ENCODE measurements at places on chromosomes 5 and 9.

DNA sequence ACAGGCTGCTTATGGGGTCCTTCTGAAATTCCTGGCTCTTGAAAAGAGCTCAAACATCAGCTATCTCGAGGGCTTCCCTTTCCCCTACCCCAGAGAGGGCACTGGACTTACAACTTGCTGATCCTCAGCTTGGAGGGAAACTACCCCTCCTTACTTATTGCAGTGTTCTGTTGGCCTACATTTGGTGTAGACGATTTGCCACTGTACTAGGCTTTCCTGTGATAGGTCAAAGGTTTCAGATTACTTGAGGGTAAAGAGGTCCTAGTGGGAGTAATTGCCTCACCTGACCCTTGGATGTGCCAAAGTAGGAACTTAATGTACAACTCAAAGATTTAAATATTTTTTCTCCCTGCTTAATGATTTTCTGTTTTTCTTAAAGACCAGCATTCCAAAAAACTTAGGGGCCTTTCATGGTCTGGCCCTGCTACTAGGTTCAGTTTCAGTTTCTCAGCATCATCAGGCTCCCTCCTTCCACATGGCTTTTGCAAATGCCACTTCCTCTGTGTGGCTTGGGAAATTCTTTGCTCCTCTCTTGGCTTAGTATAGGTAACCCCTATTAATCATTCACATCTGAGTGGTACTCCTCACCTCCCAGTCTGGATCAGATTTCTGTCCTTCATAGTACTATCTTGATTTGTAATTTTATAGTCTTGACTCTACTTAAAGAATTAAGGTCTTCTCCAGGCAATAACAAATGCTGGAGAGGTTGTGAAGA lies 32.4 kb downstream of the CYSTM1 start:
- no peak for DNase-seq

GRCh38 chr5:118863345-118863744 lies 125.0 kb downstream of the DTWD2 start:
- DNase-seq, result no peak

DNA sequence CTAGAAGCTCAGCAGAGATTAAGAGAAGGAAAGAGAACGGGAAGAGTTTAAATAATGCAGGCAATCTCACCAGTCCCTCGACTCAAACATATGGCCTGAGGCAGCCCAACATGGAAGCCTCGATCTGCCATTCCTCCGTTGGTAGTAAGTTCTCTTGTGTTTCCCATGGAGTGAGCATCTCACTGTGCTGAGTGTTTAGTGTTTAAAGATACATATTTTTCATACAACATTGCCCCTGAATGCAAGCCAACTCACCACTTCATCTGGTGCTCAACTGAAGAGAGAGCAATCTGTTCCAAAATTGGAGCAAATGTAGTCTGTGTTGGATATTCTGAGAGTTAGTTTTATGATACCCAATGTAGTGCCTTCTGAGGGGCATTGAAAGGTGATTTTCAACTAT lies 171.5 kb upstream of the ATP10B start:
- no peak for DNase-seq

DNA sequence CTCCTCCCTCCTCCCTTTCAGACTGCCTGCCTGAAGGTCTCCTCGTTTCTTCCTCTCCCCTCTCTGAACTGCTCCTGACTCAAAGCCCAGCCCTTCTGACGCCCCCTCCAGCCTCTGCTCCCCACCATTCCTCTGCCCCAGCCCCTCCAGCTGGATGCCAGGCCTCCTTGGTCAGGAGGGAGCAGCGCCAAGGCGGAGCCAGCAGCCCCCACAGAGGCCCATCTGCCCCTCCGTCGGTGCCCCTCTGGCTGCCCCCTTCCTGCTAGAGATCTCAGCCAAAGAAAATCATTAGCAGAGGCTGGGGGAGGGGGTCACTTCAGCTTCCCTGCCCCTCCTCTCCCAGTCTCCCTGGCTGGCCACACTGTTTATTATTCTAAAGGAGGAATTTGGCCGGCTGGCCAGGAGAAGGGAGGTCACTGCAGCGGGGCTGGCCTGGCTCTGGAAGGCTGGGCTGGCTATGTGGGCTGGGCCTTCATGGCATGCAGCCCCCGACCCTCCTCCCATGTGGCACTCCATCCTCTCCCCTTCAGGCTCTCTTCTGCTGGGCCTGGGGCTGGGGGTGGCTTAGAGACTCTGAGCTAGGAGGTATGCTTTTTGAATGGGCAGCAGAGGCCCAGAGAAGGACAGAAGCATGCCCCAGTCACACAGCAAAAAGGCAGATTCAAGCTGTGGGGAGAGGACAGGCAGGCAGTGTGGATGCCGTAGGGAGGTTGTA lies 16.9 kb downstream of the PDGFRB start:
- DNase-seq, result peak; percentile 83

DNA sequence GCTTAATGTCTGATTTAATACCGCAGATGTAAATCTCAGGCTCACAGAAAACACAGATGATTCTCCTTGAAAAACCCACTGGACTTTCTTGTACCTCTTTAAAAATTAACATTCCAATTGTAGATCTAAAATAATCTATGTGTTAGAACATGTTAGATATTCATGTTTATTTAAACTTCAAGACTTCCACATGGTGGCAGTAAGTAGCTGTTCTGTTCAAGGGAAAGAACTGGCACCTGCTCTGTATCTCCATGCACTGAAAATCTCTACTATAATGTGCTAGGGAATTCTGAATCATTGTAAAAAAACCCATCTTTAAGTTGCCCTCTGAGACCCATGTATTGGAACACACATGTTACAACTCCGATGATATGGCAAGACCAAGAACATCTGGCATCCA lies 366.9 kb downstream of the DMRTA1 start:
- DNase-seq, result no peak

DNA sequence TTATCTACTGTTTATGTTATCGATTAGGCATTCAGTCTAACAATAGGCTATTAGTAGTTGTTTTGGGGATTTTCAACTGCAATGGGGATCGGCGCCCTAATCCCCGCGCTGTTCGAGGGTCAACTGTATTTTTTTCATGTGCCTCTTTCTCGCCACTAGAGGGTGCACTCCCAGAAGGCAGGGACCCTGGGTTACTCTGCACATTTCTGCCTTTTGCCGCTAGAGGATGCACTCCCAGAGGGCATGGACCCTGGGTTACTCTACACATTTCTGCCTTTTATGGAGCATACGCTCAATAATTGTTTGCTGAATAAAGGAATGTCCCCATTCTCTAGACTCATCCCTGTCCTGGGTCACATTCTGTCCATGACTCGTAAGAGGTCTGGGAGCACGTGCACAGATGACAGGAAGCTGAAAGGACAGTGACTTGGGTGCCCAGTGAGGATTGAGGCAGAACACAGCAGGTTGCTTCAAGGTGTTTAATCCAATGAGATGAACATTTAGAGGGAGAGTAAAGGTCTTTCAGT lies 27.9 kb upstream of the RECK start:
- DNase-seq, result peak; percentile 82

DNA sequence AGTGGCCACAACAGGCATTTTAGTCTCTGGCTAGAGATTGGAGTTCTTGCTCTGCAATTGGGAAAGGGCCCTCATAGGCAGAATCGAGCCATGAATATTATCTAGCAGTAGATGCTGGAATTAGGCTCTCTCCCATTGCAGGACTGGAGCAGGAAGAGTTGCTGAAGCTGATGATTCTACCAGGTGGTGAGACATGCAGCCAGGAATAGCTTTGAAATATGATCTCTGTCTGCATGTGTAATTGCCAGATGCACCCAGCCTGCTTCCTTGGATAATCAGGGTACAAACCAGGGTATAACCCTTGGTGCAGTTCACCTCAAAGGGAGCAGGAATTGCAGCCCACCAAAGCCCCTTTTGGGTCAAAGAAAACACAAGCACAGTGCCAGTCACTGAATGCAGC lies 211.4 kb upstream of the FTMT start:
- DNase-seq, result no peak

DNA sequence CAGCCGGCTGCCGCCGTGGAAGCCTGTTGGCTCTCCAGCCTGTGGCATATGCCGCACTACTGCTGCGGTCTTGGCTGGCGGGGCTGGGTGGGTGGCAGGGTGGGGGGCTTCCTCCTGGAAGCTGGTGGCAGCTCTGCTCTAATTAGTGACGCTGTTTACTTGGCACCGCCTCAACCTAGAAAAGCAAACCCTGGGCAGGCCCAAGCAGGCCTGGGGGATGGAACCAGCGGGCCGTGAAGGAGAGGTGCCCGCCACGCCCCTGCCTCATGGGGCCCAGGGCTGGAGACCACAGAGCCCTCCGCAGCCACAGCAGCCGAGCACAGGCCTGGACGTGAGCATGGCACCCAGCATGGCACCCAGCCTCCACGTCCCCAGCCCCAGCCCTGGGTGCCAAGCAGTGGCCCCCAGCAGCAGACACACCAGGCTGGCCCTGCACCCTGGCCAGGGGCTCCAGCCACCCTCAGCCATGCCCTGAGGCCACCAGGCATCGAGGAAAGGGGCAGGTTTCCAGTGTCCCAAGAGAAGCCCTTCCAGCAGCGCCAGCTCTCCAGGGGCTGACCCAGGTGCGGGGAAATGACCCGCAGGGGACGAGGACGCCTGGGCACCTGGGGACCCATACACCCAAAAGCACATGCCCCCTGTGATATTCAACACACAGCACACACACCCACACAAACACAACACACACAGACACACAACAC lies 5.4 kb upstream of the CCDC187 start:
- no peak for DNase-seq

GRCh38 chr5:150333400-150333799 lies 24.1 kb upstream of the TCOF1 start:
- no peak for DNase-seq

DNA sequence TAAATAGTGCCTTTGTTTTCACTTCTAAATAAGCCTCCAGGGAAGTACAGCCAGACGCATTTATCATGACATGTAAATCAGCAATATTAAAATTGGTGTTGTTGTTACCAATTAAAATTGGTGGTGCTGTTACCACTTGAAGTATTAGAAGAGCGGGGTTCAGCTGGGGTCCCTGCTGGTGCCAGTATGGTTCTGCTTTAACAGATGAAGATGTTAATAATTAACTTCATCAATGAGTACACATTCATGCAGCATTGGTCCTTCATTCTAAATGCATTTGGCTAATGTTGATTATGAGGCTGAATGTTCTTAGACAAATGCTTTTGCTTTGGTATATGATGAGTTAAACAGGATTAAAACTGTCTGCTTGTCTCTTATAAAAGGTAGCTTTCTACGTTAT lies 67.6 kb upstream of the TMC1 start:
- DNase-seq, result no peak

GRCh38 chr5:143229896-143230675 lies 173.4 kb downstream of the NR3C1 start:
- no peak for DNase-seq

DNA sequence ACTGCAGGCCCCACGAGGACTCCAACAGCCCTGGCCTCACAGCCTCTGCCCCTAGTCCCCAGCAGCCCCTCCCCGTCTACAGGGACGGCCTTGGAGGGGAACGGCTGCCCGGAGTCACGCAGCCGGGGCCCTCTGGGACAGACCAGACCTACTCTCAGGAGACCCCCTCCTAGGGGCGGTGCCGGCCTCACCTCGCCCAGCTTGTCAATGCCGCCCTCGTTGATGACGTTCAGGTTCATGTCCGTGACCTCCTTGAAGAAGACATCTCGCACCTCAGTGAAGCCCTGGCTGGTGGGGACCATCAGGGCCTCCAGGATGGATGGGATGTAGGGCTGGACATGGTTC lies 58.6 kb downstream of the LRSAM1 start:
- DNase-seq, result no peak

- DNase-seq, result no peak
Measured at GRCh38 chr5:171926311-171926710, 80.1 kb downstream of the FBXW11 start.

- no peak for DNase-seq
Measured at GRCh38 chr5:116476897-116477537, 97.6 kb downstream of the SEMA6A start.

GRCh38 chr5:173235499-173236394 lies 741 bp upstream of the NKX2-5 start:
- peak; percentile 54 for DNase-seq
